Activated CD4-positive, alpha-beta T cell treated with anti-CD3 and anti-CD28 coated beads, Interleukin-2, amount 50 U/mL, for 16 hours (primary cell): ENCODE measurements at places on chromosomes 3 and 15.

DNA sequence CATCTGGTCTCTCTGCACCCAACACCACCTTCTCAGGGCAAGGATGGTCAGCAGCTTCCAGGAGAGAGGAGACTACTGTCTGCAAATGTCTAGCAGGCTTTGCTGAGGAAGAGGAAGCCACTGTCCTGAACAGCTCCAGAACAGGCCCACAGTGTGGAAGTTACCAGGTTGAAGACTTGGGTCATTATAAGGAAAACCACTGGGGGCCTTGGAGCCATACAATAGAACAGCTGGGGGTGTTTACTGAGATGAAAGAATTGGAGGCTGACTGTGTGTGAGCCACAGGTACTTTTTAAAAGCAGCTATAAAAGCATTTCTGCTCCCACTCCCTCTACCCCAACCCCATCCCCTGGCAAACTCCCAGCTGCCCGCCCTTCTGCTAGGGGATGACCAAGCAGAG is 24.2 kb downstream of the SRGAP3 start:
- no peak for DNase-seq

DNA sequence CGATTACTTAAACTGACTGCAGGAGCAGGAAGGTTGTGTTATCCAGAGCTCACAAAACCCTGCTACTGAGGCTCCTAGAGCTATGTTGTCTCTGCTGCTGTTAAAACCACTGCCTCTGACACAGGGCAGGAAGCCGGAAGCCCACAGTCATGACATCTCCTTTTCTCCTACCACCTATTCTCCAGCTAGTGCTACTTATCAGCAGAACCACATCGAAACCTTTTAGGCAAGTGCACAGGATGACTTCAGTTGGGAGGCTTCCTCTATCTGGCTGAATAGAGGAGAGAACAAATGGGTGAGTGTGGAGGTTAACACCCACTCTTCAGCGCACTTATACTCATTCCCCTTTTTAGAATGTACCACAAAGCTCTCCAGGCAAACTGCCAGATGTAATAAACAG is 638.0 kb downstream of the OTOL1 start:
- DNase-seq: peak; percentile 39

GRCh38 chr15:73748730-73749129 is 4.4 kb downstream of the INSYN1 start:
- no peak for DNase-seq

DNA sequence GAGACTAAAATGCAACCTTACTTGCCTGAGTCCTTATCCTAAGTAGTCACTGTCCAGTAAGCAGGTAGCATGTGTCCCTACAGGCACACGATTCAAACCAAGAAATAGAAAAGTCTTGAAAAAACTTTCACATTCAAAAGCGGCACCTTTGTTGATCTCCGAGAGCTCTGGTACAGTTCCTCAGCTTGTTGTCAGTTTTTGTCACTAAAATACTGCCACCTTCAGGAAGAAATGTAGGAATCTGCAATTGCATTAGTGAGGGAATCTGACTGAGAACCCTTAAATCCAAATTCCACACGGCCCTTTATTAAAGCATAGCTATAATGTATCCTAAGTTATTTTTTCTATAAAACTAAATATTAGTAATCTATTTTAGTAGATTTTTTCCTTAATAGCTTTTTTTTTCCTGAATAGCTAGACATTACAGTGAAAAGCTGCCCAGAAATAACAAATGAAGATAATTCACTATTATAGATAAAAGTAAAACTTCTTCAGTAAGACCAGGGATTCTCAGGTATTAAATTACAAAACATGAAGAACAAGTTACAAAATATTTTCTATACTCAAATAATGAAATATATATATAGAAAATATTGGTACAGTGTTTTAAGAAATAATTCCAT is 44.0 kb downstream of the CCDC54 start:
- DNase-seq: peak; percentile 70
